ENCODE measurements at places on chromosomes 6 and 20.
A peak's percentile ranks its signal among the peaks of the same experiment; 100 is the strongest.

DNA sequence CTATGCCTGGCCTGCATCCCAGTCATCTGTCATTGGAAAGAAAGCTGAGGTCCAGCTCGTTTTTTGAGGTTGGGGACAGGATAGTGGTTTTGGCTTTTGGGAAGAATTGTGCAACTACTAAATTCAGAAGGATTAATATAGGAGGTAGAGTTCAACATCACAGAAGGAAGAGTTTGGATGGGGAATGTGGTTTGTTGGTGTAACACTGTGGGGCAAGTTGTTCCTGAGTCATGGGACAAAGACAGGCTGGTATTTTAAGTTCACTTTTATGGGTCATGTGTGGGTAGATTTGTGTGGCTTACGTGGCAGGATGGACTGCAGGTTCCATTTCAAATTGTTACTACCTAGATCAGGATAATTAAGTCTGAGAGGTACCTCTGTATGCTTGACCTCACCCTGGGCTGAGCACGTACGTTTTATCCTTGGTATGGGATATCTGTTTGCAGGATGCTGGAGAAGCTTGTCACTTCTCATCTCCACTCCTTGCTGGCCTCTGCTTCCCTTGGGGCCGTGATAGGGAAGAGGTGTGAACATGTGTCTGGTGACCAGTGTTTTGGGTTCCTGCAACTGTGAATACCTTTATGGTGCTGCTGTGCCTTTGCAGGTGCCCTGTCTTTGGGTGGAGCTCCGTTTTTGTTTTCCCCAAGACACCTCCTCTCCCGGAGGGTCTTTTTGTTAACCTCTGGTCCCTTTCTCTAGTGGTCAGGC, 177.6 kb downstream of the JARID2 start:
- DNase-seq = no peak

- DNase-seq = no peak
Observed at GRCh38 chr20:60200305-60200918, 242.2 kb downstream of the CDH26 start.

- DNase-seq = no peak
Observed at GRCh38 chr6:35620706-35621105, 68.0 kb downstream of the FKBP5 start.

DNA sequence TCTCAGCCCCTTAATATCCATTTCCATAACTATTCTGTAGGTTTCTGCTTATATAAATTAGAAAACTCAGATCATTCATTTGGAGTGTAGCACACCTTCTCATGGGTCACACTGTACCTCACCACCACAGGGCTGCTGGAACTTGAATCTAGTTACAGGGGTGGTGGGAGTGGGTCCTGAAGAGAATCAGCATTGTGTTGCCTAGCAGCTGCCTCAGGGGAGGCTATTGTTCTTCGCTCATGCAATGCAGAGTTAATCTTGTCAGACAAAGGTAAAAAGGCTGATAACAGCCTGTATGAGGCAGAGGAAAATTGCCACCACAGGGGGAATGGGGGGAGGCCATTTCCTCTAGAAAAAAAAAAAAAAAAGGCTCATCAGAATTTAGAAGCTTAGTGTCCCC, 496.0 kb upstream of the ADGRB3 start:
- DNase-seq = no peak

GRCh38 chr6:35583893-35584688, 71.4 kb upstream of the TULP1 start:
- DNase-seq = peak; percentile 33

DNA sequence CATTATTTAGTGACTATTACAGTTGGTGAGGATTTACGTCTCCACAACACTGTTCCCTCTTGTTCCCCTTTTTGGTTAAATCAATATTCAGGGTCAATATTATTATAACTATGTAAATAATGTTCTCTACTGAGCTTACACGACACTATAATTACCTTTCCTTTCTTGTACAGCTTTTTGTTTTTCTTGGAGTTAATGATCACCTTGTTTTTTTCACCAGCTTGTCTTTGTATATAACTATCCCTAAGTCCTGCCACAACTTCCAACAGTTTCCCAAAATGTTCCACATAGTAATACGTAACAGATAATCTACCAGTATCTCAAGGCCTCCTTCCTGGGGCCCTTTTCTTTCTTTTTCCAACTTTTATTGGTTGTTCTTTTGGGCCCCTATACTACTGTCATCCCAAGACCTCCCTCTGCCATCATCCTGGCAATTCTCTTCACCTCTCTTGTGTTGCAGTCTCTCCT, 142.0 kb upstream of the SOX4 start:
- no peak for DNase-seq

DNA sequence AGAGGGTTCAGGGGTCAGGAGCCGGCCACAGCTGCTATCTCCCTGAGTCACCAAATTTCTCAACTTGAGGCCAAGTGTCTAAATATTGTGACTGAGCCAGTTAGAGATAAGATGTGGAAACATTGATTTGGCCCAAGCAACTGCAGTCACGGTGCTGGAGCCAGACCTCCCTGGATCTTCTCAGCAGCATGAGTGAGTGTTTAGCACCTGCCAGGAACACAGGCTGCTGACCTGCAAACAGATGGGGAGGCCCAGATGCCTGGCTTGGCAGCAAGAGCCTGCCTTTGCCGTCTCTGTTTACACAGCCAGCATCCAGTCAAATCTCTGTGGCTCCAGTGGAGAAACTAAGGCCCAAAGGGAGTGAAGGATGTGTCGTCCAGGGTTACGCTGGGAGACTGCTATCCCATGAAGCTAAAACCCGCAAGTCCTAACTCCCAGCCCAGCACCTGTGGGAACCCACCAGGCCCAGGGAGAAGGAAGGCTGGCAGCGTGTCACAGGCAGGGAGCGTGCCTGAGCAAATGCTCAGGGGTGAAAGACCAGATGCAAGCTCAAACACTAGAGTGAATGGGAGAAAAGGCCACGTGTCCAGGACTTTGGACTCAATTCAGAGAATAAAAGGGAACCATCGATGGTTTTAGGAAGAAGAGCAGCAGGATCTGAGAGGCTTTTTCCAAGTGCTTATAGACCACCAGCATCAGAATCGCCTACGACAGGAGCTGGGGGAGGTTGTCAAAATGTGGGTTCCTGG, 15.9 kb upstream of the PTGIS start:
- DNase-seq = peak; percentile 80

GRCh38 chr6:13517116-13517515, 29.7 kb upstream of the GFOD1 start:
- no peak for DNase-seq

DNA sequence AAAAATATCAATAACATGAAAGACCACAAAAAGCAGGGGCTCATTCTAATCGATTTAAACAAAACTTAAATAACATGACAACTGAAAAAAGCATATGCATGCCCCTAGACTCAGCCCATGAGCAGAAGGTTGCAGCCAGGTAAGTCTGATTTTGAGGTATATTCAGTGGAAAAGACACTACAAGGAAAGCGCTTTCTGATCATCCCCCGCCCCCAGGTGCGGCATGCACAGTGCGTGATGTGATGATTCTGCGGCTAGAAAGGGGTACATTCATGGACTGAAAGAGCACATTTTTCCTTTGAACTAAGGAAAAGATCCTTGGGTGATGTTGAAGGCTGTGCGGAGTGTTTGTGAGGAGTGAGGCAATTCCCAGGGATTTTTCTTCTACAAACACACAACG, 16.9 kb upstream of the FOXC1 start:
- no peak for DNase-seq

DNA sequence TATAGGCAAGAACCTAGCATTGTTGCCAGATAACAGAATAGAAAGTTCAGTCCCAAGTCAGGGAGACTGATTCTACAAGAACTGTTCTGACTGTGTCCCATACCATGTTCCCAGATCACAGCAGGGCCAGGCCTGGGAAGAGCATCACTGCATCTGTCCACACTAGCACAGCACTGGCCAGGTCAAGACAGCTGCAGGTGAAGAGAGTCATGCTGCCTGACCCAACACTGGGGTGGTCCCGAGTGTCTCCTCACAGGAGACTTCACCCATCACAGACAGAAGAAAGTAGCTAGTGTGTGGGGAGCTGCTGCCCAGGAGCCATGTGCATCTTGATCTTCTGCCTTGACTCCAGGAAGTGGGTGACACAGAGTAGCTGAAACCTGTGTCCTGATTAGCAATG, 1.3 kb upstream of the CST9L start:
- no peak for DNase-seq

DNA sequence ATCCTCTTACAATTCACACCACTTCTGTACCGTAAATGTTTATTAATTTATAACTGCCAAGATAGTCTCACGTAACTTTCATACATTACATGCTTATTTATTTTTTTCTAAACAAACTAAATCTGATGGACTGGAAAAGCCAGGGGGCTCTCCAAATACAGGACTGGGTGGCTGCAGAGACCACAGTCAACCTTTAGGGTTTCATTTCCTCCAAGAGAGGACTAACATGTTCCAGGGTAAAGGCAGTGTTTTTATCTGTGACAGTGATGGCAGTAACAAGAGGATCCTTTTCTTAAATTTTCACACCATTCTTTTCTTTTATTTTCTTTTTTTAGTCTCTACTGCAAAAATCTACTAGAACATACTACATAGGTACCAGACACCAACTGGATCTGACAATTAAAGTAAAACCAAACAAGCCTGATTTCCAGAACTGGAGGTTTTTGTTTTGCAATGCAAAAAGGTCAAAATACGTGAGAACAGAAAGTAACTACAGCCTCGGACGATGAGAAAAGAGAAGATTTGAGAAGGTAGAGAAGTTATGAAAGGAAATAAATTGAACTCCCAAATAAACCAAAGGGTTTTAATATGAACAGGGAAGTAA, 1.2 kb downstream of the LMBRD1 start:
- DNase-seq = no peak

DNA sequence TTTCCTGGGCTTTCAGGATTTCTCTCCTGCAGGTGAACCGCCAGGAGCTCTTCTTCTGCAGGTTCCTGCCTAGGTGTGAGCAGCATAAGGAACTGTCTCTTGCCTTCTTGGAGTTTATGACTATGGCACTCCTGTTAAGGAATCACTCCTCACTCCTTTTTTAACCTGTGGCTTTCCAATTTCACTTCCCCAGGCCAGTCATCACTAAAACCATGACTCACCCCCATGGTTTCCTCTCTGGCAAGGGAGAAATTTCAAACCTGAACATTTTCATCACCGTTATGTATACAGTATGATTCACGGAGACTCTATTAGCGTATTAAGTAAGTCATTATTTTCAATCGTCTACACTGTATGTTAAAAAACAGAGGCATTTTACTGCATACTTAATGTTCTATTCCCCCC, 78.2 kb upstream of the ARID1B start:
- no peak for DNase-seq

GRCh38 chr6:169397684-169398083, 144.0 kb upstream of the THBS2 start:
- DNase-seq = no peak

DNA sequence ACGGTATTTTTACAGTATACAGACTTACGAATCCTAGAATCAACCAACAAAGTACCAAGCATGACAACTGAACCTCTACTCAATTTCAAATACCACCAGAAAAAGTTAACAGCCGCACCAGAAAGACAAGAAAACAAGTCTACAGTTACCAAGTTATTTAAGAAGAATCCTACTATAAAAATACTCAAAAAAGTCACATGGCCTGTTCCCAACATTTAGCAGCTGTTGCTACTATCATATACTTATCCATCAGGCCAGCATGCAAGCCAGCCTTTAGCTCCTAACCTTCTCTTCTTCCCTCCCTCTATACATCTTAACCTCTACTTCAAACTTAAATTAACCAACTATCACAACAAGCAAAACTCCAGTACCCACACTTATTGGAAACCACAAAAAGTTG, 1.9 kb downstream of the SYNCRIP start:
- DNase-seq = no peak

GRCh38 chr20:38515631-38516030, 43.0 kb downstream of the RALGAPB start:
- no peak for DNase-seq

GRCh38 chr6:144481527-144481926, 196.4 kb downstream of the UTRN start:
- DNase-seq = no peak

DNA sequence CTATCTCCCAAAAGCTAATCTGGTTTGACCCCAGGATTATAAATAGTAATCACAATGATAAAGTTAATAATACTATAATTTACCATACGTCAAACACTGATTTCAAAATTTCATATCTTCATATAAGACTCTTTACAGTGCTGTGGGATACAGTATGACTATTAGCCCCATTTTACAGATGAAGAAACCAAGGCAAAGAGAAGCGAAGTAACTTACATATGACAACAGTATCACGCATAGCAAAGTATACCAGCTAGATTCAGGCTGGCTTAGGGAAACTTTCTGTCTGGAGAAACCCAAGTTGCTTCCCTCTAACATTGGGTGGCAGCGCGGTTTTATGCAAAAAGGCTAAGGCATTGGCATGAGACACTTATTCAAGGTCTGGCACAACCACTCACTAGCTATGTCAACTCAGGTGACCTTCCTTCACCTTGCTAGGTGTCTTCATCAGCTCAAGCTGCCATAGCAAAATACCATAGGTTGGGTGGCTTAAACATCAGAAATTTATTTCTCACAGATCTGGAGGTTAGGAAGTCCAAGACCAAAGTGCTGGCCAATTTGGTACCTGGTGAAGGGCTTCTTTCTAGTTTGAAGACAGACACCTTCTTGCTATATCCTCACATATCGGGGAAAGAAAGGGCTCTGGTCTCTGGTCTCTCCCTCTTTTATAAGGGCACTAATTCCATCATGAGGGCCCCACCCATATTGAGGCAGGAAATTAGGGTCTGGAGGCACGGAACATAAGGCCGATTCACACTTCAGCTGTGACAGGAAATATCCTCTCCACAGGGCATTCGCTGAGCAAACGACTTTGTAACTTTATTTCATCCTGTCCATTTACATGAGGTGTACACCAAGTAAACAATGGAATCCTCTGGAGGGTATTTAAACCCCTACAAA, 22.4 kb upstream of the UTRN start:
- no peak for DNase-seq

- DNase-seq = no peak
Observed at GRCh38 chr6:152952045-152952444, 30.8 kb downstream of the FBXO5 start.

GRCh38 chr20:45020236-45020886, 54.0 kb downstream of the STK4 start:
- DNase-seq = no peak

DNA sequence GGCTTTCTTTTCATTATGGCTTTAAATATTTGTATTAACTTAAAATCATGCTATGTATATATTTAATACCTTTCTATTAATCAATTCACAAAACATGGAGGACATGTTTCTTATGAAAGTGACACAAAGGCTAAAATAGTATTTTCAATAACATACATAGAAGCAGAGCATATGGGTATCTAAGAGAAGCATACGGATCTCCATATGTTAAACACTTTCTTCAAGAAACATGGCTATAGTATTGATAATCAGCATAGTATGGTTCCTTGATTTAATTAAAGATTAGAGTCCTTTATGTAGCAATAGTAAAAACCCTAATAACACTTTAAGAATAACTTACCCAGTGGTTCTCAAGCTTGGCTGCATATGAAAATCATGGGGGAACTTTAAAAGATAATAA, 58.5 kb downstream of the GRIK2 start:
- DNase-seq = no peak

GRCh38 chr20:1382670-1383069, 10.2 kb downstream of the FKBP1A start:
- no peak for DNase-seq

GRCh38 chr6:14108571-14109410, 8.8 kb upstream of the CD83 start:
- no peak for DNase-seq
